Mesothelial cell of epicardium (in vitro differentiated cells): ENCODE measurements at places on chromosomes 12 and 14. TPM values are rescaled to one million over a fixed set of nuclear protein-coding genes. Genes with fewer than 3 reads are reported as not detected.

ATXN2 gene
- 149 to 152 TPM (median 150 TPM) in 3 replicates for total RNA-seq

DNA sequence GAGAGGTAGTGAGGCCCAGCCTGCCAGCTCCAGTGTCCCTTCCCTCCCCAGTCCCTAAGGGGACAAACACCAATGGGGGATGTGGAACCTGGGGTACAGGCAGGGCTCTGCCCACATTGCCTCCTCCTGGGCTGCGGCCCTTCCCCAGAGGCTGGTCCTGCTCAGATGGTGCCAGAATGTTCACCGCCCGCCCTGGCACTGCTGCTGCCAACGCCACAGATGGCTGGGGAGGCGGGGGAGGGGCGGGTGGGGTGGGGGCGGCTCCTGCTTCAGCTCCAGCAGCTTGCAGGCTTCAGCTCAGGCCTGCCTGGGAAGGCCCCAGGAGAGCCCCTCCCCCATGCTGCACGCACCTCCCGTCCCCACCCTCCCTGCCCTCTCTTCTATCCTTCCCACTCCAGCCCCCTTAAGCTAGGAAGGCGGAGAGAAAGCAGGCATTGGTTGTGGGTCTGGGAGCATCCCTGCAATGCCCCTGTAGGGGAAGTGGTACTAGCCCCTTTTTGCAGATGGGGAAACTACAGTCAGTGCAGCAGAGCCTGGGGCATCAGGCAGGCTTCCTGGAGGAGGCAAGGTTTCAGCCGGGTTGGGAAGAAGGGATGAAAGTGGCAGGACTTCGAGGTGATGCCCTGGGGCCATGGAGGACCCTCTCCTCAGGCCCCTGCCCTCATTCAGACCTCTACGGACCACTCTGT is 2.0 kb upstream of the BEGAIN start:
- no peak for DNase-seq
- H3K27ac ChIP-seq: no peak overlapping the region
- no peak overlapping the region for H3K4me3 ChIP-seq

FOXN4 gene
- total RNA-seq: 0.11 TPM in 1 of 3 replicates, not detected in the others

CLEC6A gene
- total RNA-seq: not detected in 3 replicates

- no peak overlapping the region for H3K4me3 ChIP-seq
- H3K36me3 ChIP-seq: peaks cover 3% of the 10 kb centered on the region
- peaks cover 60% of the 10 kb centered on the region for H3K4me1 ChIP-seq
- no peaks in the 10 kb centered on the region for H3K27me3 ChIP-seq
- DNase-seq: no peak
- peak overlapping the region; percentile 77 for H3K27ac ChIP-seq
Observed at GRCh38 chr12:46386360-46386867, 13.8 kb upstream of the SLC38A2 start.

NPFF gene
- not detected in 3 replicates for total RNA-seq

- no peaks in the 10 kb centered on the region for H3K27me3 ChIP-seq
- DNase-seq: no peak
- no peak overlapping the region for H3K4me3 ChIP-seq
Observed at GRCh38 chr12:30732954-30733637, 21.7 kb downstream of the CAPRIN2 start.

GRCh38 chr14:73685328-73685727 is 28.9 kb downstream of the PNMA1 start:
- H3K36me3 ChIP-seq: peaks cover 15% of the 10 kb centered on the region

DNA sequence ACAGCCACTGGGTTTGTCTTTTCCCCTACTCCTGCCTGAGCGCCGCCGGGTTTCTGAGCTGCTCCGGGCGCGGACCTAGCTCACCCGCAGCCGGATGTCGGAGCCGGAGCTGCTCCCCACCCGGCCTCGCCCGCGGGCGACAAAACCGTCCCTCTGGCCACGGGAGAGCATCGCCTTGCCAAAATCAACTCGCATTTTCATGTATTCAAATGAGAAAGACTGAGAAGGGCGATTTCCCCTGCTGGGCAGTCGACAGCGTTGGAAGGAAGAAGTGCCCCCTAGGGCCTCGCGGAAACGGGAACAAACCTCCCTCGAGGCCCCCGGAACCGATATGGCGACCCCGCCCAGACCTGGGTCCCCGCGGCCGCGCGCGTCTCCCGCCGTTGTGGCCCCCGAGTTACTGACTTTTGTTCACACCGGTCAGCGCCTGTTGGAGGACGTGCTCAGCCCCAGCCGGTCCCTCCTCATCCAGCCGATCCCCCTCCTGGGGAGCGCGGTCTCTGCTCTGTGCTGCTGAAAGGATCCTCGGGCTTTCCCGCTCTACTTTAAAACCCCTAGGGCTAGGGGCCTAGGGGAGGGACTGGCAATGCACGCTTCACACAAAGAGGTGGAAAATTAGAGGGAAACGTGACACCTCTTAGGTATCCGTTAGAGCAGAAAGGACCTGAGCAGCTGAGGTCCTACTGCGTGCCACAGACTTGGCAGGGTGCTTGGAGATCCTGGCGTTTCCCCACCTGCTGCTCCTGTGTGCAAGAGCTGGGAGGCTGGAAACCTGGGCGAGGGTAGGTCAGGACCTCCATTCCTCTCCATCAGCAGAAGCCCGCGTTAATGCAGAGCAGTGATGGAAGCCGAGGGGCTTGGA is 4.3 kb downstream of the TTC6 start:
- H3K4me1 ChIP-seq: peaks cover 26% of the 10 kb centered on the region
- DNase-seq: no peak
- H3K27ac ChIP-seq: no peak overlapping the region
- no peaks in the 10 kb centered on the region for H3K36me3 ChIP-seq
- peaks cover 93% of the 10 kb centered on the region for H3K27me3 ChIP-seq

DNA sequence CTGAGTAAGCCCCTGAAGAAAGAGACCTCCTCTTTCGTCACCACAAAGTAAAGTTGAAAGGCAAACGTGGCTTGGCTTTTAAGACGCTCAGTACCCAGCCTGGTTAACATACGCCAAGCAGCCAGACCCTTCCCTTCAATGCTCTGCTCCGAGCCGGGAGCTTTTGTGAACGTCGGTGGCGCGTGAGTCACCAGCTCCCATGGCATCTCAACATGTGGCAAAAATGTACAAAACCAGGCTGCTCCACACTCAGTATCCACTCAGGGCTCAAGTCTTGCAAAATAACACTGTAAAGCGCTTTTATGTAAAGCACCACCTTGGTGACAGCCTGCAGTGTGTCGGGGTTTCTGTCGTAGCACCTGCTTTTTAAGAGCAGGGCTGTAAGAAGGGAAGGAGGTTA is 89.0 kb downstream of the SETD3 start:
- no peak for DNase-seq
- H3K36me3 ChIP-seq: peaks cover 2% of the 10 kb centered on the region
- H3K4me1 ChIP-seq: peaks cover 1% of the 10 kb centered on the region
- no peaks in the 10 kb centered on the region for H3K27me3 ChIP-seq
- no peak overlapping the region for H3K27ac ChIP-seq

RPGRIP1 gene
- total RNA-seq: 0.29 to 0.35 TPM (median 0.29 TPM) in 3 replicates

GRCh38 chr14:103103461-103104388 is 9.2 kb downstream of the EXOC3L4 start:
- H3K27ac ChIP-seq: no peak overlapping the region
- no peak overlapping the region for H3K4me3 ChIP-seq
- peaks cover 13% of the 10 kb centered on the region for H3K4me1 ChIP-seq
- H3K36me3 ChIP-seq: no peaks in the 10 kb centered on the region
- H3K27me3 ChIP-seq: peaks cover 17% of the 10 kb centered on the region
- DNase-seq: no peak

GRCh38 chr12:93777254-93777653 is 100.1 kb downstream of the CRADD start:
- H3K4me1 ChIP-seq: peaks cover 50% of the 10 kb centered on the region
- H3K27ac ChIP-seq: peak overlapping the region; percentile 79
- H3K4me3 ChIP-seq: no peak overlapping the region
- peaks cover 3% of the 10 kb centered on the region for H3K36me3 ChIP-seq
- no peak for DNase-seq
- H3K27me3 ChIP-seq: no peaks in the 10 kb centered on the region

- H3K36me3 ChIP-seq: peaks cover 50% of the 10 kb centered on the region
- H3K27ac ChIP-seq: no peak overlapping the region
- H3K4me1 ChIP-seq: no peaks in the 10 kb centered on the region
- DNase-seq: no peak
- H3K4me3 ChIP-seq: no peak overlapping the region
Observed at GRCh38 chr12:68755536-68756243, 9.7 kb downstream of the SLC35E3 start.

SLC2A13 gene
- total RNA-seq: 5.7 to 7.4 TPM (median 6.7 TPM) in 3 replicates

SLC4A8 gene
- 17.5 to 21.2 TPM (median 17.6 TPM) in 3 replicates for total RNA-seq

- H3K27ac ChIP-seq: no peak overlapping the region
- no peak overlapping the region for H3K4me3 ChIP-seq
- H3K36me3 ChIP-seq: peaks cover 27% of the 10 kb centered on the region
- H3K27me3 ChIP-seq: no peaks in the 10 kb centered on the region
- DNase-seq: no peak
Observed at GRCh38 chr12:18581232-18581962, 156.4 kb downstream of the PLCZ1 start.

DNA sequence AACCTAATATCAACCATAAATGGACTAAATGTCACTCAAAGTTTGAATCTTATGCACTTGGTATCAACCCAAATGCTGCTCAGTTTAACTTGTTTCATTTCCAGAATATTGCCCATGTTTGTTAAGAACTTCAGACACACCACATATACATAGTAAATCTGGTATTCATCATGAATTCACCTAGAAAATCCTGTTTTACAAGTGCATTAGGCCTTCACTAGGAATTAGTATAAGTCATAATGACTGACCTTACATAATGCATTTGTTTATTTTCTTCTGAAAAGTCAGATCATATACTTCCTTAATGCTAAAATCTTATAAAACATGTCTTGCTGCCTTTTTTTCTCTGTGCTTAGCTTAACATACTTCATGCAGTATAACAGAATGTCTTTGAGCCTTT is 66.1 kb downstream of the ABCD2 start:
- no peak for DNase-seq
- H3K4me1 ChIP-seq: peaks cover 6% of the 10 kb centered on the region
- H3K27me3 ChIP-seq: no peaks in the 10 kb centered on the region
- no peak overlapping the region for H3K27ac ChIP-seq
- H3K36me3 ChIP-seq: peaks cover 5% of the 10 kb centered on the region

GRCh38 chr12:119182701-119183493 is 4.2 kb downstream of the HSPB8 start:
- no peaks in the 10 kb centered on the region for H3K27me3 ChIP-seq
- H3K36me3 ChIP-seq: peaks cover 3% of the 10 kb centered on the region
- H3K27ac ChIP-seq: peak overlapping the region; percentile 39
- DNase-seq: no peak
